ENCODE measurements at places on chromosomes 4 and X.

- DNase-seq: no peak
Measured at GRCh38 chr4:110484767-110485166, 8.8 kb downstream of the ENPEP start.

- no peak for DNase-seq
Measured at GRCh38 chrX:80388206-80388605, 32.0 kb upstream of the TENT5D start.

DNA sequence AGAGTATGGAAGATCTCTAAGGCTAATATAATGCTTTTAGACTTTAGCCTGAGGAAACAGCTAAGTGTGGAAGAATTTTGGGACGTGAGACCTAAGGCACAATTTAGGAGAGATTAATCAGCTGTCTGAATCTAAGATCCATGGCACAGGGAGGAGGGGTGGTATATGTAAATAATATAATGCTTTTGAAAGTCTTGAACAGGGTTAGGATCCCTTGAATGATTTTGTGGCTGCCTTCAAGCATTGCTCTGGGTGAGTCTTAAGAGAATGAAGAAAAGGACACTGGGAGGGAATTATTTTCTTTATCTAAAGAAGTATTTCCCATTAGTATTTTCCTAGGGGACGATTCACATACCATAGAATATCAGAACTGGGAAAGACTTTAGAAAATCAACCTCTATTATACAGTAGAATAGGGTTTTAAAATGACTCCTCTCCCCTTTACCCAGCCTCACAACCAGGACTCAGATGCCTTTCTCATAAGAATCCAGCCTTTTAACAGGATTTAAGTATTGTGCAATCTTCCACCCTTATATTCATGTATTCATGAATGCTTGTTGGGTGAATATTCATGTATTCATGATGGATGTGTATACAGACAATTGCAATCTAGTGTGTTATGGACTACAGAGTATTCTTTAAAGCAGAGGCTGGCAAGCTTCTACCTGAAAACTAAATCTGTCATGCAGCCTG lies 664.2 kb upstream of the CPEB2 start:
- DNase-seq: no peak

GRCh38 chr4:73396993-73397972 lies 6.8 kb upstream of the ALB start:
- DNase-seq: no peak

- DNase-seq: no peak
Measured at GRCh38 chr4:6328526-6328925, 58.9 kb downstream of the WFS1 start.

DNA sequence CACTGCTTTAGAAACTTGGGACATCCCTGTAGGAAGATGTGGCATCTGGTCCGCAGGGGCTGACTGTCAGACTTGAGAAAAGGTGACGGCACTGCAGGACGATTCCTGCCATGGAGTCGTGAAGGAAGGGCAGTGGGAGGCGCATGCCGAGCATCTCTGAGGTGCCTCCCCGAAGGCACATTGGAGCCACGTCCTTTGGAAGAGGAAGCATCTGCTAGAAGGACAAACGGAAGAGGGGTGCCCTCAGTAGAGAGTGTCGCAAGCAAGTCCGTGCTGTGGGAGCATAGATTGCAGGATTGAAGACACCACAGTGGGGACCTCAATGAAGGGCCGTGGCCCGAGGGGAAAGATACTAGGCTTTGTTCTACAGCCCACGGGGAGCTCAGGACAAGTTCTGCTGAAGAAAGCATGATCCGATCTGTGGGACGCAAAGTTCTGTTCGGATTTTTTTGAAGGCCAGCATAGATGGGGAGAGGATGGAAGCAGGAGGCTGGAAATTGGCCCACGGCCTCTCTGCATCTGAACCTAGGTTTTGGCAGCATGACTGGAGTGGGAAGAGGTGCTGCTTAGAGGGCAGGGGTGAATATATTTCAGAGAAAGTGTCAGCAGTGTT lies 24.2 kb upstream of the HELT start:
- no peak for DNase-seq

All from stimulated activated CD4-positive, alpha-beta T cell treated with anti-CD3 and anti-CD28 coated beads, Interleukin-1b, Interleukin-23, amount 100 ng/mL, for 1 hour (primary cell).